Stimulated activated CD4-positive, alpha-beta T cell treated with anti-CD3 and anti-CD28 coated beads, Interleukin-1b, Interleukin-23, amount 100 ng/mL, for 48 hours (primary cell): ENCODE measurements at places on chromosomes 13 and 19.

DNA sequence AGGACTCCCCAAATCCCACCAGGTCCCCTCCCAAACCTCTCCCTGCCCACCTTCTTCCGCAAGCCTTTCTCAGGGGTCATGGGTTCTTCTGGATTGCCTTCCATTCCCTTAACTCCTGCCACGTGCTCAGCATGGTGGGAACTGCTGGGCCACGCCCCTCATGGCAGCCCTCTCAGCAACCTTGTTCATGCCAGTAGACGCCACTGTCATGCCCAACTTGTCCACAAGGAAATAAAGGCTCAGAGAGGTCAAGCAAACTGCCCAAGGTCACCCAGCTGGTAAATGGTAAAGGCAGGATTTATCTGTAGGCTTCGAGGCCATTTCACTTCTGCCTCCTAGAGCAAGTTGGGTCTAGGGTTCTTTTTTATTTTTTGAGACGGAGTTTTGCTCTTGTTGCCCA, 10.9 kb downstream of the PRAM1 start:
- no peak for DNase-seq

DNA sequence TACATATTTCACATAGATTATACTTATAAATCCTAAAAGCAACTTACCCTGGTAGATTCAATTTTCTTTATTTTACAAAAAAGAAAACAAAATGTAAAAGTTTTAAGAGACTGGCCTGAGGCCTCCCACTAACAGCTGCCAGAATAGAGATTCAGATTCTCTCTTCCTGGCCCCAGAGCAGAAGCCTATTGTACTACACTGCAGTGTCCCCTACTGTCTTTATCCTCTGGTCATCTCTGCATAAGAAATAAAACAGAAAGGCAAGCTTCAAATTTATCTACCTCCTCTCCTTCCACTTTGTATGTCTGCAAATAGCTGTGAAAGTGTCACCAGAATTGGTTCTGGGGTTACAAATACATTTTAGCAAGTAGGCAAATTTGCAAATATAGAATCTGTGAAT, 1004.1 kb upstream of the PCDH9 start:
- DNase-seq, result no peak

DNA sequence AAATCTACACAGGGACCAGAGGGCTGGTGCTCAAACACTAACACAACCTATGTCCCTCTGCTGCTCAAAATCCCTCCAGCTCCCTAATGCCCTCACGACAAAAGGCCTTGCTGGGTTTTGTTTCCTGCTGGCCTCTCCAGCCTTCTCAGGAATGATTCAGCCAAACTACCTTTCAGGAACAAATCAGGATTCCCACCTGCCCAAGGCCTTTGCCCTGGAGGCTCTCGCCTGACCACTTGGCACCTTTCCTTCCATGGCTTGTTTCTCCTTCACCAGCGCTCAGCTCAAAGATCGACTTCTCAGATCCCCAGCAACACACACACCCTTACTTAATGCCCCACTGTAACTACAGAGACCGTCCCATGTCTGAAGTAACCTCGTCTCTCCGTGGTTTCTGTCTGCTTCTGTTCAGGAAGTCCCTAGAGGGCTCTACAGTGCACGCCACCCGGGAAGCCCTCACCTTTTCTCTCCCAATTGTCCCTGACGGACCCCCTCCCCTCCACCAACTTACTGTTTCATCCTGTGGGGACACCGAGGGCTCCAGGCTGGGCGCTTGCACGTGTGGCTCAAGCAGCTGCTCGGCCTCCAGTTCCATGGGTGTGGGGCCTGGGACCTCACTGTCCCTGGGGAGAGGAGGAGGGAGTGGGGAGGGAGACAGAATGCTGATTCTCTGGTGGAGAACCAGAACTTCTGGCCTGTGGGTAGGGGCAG, 3.2 kb upstream of the SIX5 start:
- no peak for DNase-seq

GRCh38 chr19:46859637-46860124, 1.1 kb upstream of the ARHGAP35 start:
- no peak for DNase-seq

DNA sequence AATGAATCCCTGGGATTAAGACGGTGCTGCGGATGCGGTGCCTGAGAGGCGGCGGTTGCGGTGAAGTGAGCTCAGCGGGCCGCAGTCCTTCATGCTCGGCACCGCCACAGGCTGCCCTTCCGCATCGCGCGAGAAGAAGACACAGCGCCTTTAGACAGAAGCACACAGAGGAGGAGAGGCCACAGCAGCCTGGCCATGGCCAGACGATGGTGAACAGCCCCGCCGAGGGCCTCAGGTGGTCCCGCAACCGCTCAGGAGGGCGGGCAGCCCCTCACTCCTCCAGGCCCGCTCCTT, 459.2 kb downstream of the MYO16 start:
- no peak for DNase-seq

GRCh38 chr13:114309806-114310410, 4.4 kb upstream of the CHAMP1 start:
- no peak for DNase-seq

- DNase-seq, result no peak
Observed at GRCh38 chr19:40530091-40530901, 46.4 kb upstream of the SHKBP1 start.

- no peak for DNase-seq
Observed at GRCh38 chr13:47671776-47672175, 329.3 kb downstream of the SUCLA2 start.

- no peak for DNase-seq
Observed at GRCh38 chr13:36033035-36033434, 98.1 kb downstream of the DCLK1 start.

- DNase-seq, result no peak
Observed at GRCh38 chr13:109406376-109406992, 379.9 kb downstream of the IRS2 start.

- DNase-seq, result peak; percentile 19
Observed at GRCh38 chr19:6425732-6426620, 1.4 kb upstream of the KHSRP start.

DNA sequence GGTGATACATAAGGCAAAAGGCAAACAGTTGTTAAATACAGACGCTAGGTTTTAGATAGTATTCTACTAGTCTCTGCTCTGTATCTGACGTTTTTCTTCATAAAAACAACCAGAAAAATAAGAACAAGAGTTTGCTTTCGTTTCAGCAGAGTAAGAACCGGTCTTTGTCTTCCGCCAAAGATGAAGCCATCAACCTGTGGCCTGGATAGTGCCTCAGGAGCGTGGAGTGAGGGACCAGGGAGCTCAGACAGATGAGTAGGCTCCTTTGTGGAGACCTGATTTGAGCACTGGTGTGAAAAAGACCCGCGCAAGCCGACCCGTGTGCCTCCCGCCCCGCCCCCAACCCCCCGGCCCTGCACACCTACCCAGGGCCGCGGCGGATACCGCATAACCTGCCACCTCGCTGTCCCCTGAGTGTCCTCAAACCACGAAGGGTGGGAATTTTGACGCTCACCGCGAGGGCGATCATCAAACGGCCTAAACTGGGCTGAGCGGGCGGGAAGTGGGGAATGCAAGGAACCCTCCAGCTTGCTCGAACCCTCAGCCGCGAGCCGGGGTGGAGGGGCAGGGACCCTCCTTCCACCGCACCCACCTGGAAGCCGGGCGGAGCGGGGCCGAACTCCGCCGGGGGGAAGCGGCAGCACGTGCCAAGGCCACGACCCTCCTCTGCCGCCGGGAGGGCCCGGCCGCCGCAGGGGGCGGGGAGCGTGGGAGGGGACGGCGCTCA, 866 bp upstream of the LMO7 start:
- no peak for DNase-seq

DNA sequence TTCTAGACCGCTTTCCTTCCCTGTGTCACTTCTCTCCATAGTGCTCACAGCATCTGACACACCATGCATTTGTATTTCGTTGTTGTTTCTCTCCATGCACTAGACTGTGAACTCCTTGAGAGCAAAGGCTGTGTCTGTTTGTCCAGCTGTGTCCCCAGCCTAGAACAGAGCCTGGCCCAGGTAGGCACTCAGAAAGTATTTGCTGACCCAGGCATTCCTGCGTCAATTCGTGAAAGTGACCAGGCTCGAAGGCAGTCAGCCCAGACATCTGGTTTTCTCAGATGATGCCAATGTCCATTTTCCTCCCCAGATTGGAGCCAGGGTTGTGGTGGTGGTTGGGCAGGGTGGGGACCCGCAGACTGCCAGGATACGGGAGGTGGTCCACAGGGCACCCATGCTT, 164.8 kb downstream of the ZNF536 start:
- DNase-seq, result no peak

DNA sequence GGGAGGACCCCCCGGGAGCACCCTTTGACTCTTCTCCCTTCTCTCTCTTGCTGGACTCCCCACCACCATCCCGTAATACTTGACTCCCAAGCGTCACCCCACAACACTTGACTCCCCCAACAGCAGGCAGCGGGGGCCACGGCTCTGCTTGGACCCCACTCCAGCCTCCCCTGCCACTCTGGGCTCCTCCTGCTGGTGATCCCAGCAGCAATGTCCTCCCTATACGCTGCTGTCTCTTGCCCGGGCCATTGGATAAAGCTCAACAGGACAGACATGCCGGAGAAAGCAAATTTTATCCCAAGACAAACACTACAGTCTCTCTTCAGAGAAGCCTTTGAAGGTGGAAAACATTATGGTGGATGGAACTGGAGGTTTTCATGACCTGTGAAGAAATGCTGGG, 20.4 kb upstream of the AMER2 start:
- no peak for DNase-seq

DNA sequence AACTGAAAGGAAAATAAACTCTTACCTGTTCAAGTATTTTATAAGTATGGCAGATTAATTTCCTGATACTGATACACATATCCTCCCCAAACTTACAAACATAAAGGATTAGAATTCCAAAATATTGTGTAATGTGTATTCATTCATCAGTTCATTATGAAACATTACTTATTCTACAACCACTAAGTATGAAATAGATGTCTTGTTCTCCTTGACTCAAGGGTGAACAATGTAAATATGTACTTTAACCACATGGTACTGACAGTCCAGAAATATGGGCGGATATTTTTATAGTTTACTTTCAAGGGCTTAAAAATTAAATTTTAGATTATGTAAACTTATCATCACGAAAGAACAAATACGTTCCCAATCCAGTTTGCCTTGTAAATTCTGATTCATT, 334.0 kb downstream of the LIG4 start:
- DNase-seq, result no peak

GRCh38 chr13:31001647-31002046, 69.2 kb downstream of the TEX26 start:
- no peak for DNase-seq

DNA sequence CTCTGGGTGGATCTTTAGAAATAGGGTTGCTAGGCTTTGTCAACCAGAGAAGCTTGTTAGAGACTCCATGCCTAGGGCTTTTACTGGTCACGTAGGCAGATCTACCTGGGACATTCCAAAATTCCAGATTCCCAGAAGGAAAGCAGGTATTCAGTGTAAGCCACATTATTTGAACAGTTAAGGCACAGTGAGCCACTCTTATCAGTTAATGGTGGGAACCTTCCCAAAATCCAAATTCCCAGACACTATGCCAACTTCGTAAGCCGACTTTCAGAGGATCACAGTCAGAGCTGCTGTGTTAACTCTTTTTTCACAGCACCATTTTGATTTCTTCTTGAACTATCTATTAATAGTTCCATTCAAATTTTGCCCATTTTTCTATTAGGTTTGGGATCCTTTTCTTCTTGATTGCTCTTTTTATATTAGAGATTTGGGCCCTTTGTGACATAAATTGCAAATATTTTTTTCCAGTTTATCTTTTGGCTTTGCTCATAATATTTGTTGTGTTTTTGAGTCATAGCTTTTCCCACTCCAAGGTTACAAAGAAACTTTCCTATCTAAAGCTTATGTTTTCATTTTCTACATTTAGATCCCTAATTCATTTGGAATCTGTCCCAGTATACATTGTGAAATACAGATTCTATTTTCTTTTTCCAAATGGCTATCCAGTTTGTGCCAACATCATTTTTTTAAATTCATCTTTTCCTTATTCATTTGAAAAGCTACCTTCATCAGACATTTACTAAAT, 77.3 kb downstream of the DHRS12 start:
- DNase-seq, result no peak

- peak; percentile 29 for DNase-seq
Observed at GRCh38 chr19:2047449-2048103, 3.5 kb downstream of the MKNK2 start.

DNA sequence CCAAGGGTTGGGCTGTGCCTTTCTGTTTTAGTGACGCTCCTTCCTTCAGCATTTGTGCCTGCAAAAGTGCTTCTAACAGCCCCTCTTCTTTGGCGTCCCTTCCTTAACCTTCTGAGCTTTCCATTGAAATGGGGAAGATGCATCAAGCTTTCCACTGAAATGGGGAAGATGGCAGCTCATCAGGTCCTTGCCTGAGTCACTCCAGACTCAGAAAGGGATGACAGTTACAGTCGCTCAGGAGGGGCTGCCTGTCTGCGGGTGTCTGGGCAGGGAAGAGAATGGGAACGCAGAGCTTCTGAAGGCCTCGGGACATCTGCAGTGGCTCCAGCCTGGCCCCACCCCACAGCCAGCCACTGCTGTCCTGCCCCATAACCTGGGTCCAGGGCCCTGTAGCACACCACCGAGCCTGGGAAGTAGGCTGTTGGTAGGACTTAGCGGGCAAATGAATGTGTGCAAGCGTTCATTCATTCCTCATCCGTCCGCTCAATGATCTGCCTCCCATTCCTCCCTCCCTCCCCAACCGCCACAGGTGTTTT, 9.8 kb downstream of the AP1M1 start:
- DNase-seq, result no peak

- no peak for DNase-seq
Observed at GRCh38 chr13:78841358-78841963, 182.5 kb upstream of the OBI1 start.

DNA sequence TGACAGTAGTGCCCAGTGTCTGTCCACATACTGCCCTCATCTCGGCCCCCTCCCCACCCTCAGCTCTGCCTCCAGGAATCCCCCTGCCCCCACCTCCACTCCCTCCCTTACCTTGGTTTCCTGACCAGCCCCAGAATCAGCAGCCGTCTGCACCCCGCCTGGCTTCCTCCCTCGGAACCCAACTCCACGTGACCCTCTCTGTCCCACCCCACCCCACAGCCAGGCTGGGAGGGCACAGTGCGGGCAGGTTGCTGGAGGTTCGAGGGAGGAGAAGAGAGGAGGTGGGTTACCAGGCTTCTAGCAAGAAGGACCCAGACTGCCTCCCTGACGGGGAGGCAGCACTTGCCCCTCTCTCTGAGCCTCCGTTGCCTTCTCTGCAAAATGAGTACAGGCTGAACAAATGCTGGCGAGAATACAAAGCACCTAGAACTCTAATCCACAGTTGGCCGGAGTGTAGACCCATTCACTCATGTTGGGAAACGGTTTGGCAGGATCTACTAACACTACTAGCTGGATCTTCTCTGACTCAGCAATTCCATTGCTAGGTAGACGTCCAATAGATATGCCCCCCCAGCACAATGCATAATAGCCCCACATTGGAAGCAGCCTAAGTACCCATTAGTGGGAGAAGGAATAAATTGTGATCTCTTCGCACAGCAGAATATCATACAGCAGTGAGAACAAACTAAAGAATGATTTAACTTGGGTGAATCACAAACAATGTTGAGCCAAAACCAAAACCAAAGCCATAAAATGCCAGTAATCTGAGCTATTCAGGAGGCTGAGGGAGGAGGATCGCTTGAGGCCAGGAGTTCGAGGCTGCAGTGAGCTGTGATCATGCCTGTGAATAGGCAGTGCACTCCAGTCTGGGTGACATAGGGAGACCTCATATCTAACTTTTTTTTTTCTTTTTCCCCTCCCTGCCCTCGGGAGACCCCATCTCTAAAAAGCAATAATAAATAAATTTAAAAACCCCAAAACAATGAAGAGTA, at the start of gene RASAL3:
Gene RASAL3, minus strand, starts transcription at position 151 of the 992 bp plus-strand sequence. CDS start 186 bp downstream, outside the sequence.
- DNase-seq, result peak; percentile 57

- DNase-seq, result no peak
Observed at GRCh38 chr13:38687246-38688229, 661 bp downstream of the FREM2 start.
